NCI-H510A (cell line): ENCODE measurements at places on chromosomes 7 and 10.

GRCh38 chr10:133179128-133179520 is 19.1 kb downstream of the KNDC1 start:
- DNase-seq = no peak

GRCh38 chr7:155896531-155897263 is 84.4 kb upstream of the SHH start:
- no peak for DNase-seq

GRCh38 chr7:132537456-132538145 is 38.7 kb downstream of the PLXNA4 start:
- DNase-seq = no peak

GRCh38 chr7:121547544-121548092 is 151.5 kb upstream of the FAM3C start:
- no peak for DNase-seq

DNA sequence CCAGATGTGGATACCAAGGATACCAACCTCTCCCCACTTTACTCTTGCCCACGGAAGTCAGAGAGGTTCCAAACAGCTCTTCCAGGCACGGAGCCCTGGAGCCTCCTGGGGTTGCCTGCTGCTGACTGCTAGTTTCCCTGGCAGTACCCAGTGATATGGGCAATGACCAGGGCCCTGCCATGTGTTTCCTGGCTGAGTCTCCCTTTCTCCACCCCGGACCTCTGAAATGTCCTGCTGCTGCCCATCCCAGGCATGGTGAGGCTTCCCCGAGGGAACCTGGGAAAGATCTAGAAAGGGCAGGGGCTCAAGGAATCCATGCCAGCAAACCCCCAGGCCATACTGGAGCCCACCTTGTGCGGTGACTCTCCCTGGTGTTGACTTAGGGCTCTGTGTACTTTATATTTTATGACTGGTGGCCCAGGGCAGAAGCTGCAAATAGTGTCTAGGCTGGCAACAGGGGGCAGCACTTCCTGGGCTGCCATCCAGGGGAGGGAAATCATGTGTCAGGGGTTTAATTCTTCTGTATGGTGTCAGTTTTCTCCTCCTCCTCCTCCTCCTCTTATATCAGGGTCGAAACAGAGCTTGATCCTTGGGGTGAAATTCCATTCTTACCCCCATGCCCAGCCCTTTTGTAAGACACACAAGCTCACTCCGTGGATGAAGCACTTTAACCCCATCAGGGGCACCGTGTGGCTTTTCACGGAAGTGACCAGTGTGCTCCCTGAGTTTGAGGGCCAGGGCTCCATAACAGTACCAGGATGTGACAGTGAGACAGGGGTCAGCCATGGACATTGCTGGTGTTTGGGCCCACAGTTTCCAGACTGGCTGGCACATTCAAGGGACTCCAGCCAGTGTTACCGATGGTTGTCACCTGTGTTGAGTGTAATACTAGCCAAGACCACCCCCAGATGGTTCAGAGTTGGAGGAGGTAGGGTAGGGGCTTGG is 62.4 kb upstream of the GDF10 start:
- no peak for DNase-seq

GRCh38 chr7:47327698-47328391 is 254.1 kb downstream of the TNS3 start:
- peak; percentile 48 for DNase-seq

DNA sequence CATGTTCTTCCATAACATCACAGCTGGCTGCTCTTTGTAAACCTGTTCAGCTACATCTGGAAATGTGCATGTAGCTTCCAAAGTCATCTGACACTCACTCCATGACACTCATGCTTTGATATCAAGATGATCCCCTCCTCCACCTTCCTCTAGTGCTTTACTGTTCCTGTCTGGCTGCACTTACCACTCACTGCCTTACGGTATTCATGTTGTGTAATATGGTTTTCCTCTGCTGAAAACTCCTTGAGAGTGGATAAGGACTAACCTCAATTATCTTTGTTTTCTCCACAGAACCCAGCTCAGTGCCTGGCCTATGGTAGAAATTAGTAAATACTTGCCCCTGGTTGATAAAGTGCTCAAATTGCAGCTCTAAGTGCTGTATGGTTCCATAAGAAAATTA is 483.9 kb downstream of the HTR7 start:
- no peak for DNase-seq

- DNase-seq = no peak
Observed at GRCh38 chr7:17546189-17546588, 247.7 kb downstream of the AHR start.

DNA sequence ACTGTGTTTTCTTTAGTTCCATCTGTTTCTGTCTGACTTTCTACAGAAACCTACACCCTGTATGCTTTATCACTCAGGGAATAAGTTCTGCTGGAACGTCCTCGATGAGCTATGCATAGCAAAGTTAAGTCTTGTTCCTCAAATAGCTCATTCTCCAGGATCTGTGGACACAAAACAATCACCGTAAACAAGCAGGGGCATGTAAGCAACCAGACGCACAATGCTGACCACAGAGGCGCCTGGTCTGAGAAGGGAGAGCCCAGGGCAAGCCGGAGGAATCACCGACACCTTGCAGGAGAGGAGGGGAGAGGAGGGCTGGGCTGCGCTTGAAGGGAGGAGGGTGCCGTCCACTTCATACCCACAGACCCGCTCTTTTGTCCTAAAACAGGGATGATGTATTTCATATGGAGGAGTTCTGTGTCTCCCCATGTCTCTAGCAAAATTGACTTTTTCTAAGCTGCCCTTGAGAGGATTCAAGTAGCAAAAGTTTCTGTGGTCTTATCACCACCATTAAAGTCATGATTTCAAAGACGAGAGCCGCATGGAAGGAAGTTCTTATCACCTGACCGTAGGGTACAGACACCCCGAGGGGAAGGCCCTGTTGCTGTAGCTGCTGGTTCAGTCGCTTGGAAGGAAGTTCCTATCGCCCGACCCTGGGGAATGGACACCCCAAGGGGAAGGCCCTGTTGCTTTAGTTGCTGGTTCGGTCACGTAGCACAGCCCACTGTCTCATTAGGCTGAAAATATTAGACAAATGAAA is 14.3 kb downstream of the CALML3 start:
- no peak for DNase-seq

- DNase-seq = no peak
Observed at GRCh38 chr7:45700556-45700955, 126.4 kb downstream of the ADCY1 start.

GRCh38 chr10:3199488-3199887 is 26.9 kb upstream of the PITRM1 start:
- DNase-seq = no peak

DNA sequence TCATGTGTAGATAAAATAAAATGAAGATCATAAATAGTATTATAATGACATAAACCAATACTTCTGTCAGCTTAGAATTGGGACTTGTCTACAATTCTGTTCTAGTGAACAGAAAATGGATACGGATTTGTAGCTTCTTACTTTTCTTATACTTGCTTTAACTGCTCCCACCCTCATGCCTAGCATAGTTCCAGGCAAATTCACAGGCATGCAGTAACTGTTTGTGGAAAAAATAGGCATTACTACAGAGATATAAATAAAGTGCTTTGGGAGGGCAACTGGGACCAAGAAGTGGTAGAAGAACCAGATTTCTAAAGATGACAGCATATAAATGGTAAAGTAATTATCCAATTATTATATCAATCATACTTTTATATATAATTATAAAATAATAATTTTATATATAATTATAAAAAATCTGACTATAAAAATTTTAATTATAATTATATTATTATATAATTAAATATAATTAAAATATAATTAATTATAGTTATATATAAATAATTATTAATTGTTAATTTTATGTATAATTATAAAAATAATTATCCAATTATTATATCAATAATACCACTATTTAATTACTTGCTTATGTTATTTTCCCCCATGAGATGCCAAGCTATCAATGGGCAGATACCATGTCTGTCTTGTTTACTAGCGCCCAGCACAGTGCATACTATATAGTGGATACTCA is 144.1 kb downstream of the NOC3L start:
- no peak for DNase-seq

GRCh38 chr7:35761871-35762677 is 38.8 kb upstream of the SEPTIN7 start:
- no peak for DNase-seq

DNA sequence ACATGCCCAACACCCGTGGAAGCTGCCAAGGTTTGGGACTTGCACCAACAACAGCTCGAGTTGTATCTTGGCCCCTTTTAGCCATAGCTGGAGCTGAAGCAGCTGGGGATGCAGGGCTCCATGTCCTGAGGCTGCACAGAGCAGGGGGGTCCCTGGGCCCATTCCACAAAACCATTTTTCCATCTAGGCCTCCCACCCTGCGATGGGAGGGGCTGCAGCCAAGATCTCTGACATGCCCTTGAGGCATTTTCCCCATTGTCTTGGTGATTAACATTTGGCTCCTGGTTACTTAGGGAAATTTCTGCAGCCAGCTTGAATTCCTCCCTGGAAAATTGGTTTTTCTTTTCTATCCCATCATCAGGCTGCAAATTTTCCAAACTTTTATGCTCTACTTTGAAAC is 637.8 kb upstream of the VSTM2A start:
- DNase-seq = no peak

GRCh38 chr7:28688651-28689050 is 269.5 kb downstream of the TRIL start:
- no peak for DNase-seq

DNA sequence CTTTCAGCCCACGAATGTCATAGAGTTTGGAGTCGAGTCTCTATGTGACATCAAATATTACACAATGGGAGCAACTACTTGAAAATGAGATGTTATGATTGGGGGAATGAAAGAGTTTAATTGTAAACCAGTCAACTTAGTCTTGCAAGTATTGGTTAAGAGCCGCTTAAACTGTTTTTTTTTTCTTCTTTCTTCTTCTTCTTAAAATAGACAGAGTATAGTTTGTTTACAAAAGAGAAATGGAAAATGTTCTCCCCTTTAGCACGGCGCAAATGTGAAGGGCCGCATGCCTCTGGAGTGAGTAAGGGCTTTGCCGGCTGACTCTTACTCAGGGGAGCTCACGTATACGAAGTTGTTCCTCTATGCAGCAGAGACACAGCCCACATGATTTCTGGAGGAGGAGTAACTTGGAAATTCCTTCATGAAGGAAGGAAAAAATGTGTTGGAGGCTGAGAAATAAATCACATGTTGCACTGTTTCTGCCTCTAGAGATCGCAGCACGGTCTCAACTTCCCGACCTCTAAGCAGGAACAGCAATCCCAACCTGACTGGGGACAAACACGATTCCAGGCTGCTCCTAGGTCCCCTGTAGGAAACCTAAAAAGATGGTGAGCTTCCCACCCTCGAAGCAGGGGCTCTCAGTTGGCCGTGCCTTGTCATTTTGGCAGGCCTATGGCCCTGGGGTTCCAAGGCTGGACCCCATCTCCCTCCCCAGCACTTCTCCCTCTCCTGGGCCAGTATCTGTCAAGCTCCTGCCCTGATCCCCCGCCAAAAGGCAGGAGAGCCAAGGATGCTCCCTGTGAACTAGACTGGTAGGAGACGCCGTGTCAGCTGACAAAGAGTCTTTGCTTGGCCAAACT is 44.8 kb downstream of the MYOF start:
- DNase-seq = peak; percentile 33

DNA sequence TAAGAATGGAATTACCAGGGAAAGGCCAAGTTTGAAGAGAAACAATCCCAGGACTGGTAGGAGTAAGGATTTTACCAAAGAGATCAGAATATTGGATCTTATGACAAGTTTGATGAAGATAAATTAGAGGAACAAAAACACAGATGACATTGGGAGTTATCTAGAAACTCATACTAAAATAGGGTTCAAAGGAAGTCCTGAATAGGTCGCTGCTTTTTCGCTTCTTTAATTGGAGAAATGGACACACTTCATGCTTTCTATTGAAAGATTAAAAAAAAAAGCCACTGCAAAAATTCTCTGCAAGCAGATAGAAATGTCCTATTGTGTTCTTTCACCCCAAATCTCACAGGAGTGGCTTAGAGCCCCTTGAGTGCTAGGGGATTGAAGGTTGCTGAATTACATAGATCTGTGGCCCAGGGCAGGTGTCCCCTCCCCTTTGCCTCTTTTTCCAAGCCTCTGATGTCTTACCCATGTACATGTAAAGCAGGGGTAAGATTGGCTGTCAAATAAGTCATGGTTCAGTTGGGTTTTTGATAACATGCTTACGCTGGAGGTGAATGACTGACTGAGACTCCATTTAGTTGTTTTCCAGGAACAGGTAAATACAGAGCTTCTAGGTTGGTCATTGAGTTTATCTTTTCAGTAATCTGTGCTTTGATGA is 152.0 kb downstream of the OR13A1 start:
- no peak for DNase-seq
